ENCODE measurements at places on chromosomes 5 and 9. TPM values are rescaled to one million over a fixed set of nuclear protein-coding genes. Genes with fewer than 3 reads are reported as not detected.

ZFP2 gene
- 0.11 TPM for total RNA-seq

RFESD gene
- total RNA-seq, result 6.8 TPM

CTNNA1 gene
- total RNA-seq, result 285 TPM

DNA sequence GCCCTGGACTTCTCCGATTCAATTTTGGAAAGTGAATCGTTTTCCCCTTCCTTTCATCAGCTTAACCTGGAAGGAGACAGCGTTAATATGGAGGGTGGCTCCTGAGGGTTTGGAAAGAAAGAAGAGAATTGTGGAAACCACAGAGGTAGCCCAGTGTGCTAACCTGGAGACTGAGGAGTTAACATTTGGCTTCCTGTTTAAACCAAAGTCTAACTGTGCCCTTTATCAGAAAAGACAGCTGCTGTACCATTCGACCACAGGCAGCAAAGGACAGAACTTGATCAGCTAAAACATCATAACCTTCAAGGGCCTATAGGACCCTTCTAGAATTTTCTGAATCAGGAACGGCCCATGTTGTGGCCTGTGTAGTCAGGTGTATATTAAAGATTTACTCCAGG, 735 bp downstream of the IDNK start:
- DNase-seq, result no peak

DNA sequence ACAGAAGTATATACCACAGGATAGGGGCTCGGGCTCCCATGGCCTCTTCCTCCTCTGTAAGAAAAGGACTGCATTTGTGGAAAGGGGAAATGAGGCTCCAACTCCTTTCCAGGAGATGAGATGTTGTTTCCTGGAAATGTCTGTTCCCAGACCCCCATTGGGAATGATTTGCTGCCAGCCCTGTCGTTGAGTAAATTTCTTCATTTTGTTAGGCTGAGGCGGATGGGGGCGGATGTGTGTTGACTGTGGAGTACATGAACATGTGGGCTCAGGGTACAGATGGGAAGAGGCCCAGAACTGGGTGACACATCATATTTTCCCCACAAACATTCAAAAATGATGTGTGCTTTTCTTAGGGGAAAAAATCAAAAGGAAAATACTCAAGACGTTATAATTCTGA, 28.8 kb upstream of the TNFAIP8 start:
- peak; percentile 47 for DNase-seq

GRCh38 chr9:117344892-117345660, 69.8 kb downstream of the ASTN2 start:
- no peak for DNase-seq
